ENCODE measurements at places on chromosomes 3 and 15.

- DNase-seq = peak; percentile 97
Observed at GRCh38 chr3:184261270-184261853, at the start of gene CAMK2N2. TSS of gene CAMK2N2 (minus strand) at chr3:184261553. CDS start at chr3:184261285, 268 bp downstream.

DNA sequence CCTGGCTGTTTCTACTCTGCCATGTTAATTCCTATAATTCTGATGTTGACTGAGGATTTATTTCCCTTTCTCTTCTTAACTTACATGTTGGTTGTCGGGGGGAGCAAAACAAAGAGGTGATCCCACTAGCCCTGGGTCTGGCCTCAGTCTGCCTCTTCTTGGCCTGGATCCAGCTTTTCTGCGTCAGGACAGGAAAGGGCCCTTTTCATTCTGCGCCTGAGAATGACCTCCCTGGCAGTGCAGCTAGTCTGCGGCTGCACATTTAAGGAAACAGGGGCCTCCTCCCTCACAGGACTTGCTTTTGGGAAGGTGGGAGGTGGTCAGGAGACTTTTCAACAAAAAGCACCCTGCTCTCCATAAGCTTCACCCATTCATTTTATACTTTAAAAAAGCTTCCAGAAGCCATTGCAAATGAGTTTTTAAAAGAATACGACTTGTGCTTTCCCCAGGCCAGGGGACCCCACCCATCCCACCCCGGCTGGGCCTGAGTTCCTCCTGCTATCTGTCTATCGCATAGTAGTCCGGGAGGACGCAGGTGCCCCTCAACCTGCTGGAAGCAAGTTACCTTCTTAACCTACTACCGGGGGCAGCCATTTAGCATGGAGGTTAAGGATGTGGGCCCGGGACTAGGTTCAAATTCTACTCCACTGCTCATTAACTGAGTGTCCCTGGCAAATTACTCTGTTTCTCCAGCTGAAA lies 21.3 kb upstream of the EHD4 start:
- DNase-seq = no peak

DNA sequence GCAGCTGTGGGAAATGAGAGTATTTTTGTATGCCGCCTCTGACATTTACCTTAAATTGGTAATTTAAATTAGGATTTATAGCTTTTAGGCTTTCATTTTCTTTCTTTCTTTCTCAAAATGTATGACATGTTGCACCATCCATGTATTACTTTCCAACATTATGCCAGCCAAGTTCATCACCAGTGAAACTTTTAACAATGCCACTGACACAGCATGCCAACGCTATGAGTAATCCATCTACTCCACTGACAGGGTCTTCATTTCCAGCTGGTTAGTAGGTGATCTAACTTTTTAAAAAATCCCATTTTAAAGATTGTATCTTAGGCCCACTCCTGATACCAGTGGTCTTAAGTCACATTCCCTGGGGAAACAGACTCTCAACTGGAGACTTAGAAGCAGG lies 21.8 kb upstream of the CLDN16 start:
- DNase-seq = no peak

DNA sequence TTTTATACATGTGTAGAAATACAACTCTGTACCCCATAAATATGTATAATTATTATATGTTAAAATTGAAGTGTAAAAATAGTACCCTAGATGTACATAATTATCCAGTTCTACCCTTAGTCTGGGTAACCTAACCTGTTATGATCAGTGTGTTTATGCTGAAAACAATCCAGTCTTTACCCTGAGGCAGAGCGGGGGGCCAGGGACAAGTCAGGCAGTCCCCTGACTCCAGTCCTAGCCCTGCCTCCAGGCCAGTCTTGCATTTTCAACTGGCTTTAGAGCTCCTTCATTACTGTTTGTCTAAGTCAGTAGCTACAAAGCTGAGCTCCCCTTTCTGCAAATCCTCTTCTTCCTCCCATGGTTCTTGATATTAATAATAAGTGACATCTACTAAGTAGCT lies 3.1 kb downstream of the MESD start:
- DNase-seq = no peak
